ENCODE measurements at places on chromosomes 3 and 15. TPM values are rescaled to one million over a fixed set of nuclear protein-coding genes. Genes with fewer than 3 reads are reported as not detected.

The LYZL4 gene
- not detected for total RNA-seq

The HTD2 gene
- 3.2 TPM for total RNA-seq

The HRG gene
- not detected for total RNA-seq

The ZNF860 gene
- total RNA-seq: 3.7 TPM

The ARHGEF26 gene
- 2.0 TPM for total RNA-seq

The ATP8B4 gene
- total RNA-seq: not detected

The MED12L gene
- not detected for total RNA-seq

The EXD1 gene
- not detected for total RNA-seq

The PRSS50 gene
- total RNA-seq: not detected

The TM4SF1 gene
- 154 TPM for total RNA-seq

The CFAP100 gene
- not detected for total RNA-seq

The FHIT gene
- 1.8 TPM for total RNA-seq

The GOLGA6A gene
- not detected for total RNA-seq

The NRG4 gene
- total RNA-seq: 0.19 TPM

The PLSCR1 gene
- 88.0 TPM for total RNA-seq

The RAB6B gene
- total RNA-seq: 0.15 TPM

The PLOD2 gene
- total RNA-seq: 41.3 TPM

The ATP10A gene
- not detected for total RNA-seq

The IL5RA gene
- not detected for total RNA-seq

The NCEH1 gene
- 18.1 TPM for total RNA-seq

The FBXO40 gene
- not detected for total RNA-seq

The EEFSEC gene
- total RNA-seq: 12.7 TPM

The CX3CR1 gene
- not detected for total RNA-seq

The LIPH gene
- total RNA-seq: 0.11 TPM

The ISLR2 gene
- total RNA-seq: 0.04 TPM

The CCDC9B gene
- 8.0 TPM for total RNA-seq

The WNT5A gene
- total RNA-seq: 25.1 TPM

The ACTRT3 gene
- 1.9 TPM for total RNA-seq

The TMCO5A gene
- total RNA-seq: not detected

The CAMKV gene
- total RNA-seq: not detected

The MESP1 gene
- total RNA-seq: 0.78 TPM

The PAK6 gene
- total RNA-seq: 21.0 TPM

The UACA gene
- 12.1 TPM for total RNA-seq

The SPSB4 gene
- 0.04 TPM for total RNA-seq

The BFSP2 gene
- total RNA-seq: not detected

The RETNLB gene
- not detected for total RNA-seq

The COL6A5 gene
- not detected for total RNA-seq

The ROPN1 gene
- total RNA-seq: not detected

The IL17RC gene
- 29.7 TPM for total RNA-seq

All from hair follicular keratinocyte (primary cell).